ENCODE measurements at places on chromosomes 1 and 21. TPM values are rescaled to one million over a fixed set of nuclear protein-coding genes. Genes with fewer than 3 reads are reported as not detected.
A peak's percentile ranks its signal among the peaks of the same experiment; 100 is the strongest.

Gene KRTAP13-3
- not detected for total RNA-seq

- DNase-seq: peak; percentile 89
Observed at GRCh38 chr1:94237291-94238226, at the start of gene ARHGAP29. Gene ARHGAP29 (minus strand): TSS chr1:94237584. CDS start chr1:94231611, 5,973 bp downstream.

DNA sequence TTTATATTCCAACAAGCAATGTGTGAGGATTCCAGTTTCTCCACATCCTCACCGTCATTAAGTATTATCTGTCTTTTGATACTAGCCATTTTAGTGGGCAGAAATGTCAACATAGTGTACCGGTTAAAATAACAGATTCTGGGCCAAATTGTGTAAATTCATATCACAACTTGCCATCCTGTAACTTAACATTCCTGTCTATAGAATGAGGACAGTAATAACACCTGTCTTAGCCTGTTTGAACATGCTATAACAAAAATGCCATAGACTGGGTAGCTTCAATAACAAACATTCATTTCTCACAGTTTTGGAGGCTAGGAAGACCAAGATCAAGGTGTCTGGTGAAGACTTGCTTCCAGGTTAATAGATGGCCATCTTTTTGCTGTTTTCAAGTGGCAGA is 491.1 kb downstream of the PTBP2 start:
- DNase-seq: no peak

- no peak for DNase-seq
Observed at GRCh38 chr1:211738691-211739301, 63.4 kb upstream of the NEK2 start.

Measured in lower lobe of right lung (tissue), 2 donors.